ELR (cell line): ENCODE measurements at places on chromosomes 12 and 14.
A peak's percentile ranks its signal among the peaks of the same experiment; 100 is the strongest.

DNA sequence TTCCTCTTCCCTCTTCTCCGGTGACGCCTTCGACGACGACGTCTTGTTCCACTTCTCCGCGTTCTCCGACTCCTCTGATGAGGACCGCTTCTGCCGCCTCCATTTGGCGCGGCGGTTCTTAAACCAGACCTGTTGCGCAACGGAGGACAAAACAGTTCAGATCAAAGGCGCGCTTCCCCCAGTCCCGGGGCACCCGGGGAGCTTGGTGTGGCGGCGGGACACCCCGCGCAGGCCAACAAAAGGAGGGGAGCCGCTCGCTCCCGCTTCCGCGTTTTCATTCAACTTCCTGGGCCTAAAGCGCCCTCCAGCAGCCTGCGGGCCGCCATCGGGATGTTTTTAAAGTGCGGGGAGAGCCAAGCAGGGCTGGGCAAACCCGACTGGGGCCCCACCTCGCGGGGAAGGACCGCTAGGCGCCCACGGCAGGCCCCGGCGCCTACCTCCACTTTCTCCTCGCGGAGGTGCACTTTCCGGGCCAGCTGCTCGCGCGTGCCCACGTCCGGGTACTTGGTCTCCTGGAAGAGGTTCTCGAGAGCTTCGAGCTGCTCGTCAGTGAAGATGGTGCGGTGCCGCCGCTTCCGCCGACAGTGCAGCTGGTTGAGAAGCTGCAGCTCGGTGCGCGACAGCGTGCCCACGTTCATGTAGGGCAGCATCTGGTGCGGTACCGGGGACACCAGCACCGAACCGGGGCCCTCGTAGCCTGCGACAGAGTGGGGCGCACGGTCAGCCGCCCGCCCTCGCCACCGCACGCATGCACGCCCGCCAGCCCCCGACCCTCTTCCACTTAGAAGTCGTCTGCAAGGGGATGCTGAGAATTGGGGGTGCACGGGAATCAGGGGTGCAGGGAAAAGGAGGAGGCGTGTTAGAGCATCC, 1.2 kb downstream of the GSC start:
- no peak for DNase-seq

GRCh38 chr12:10717410-10717809, 5.7 kb downstream of the YBX3 start:
- peak; percentile 19 for DNase-seq

DNA sequence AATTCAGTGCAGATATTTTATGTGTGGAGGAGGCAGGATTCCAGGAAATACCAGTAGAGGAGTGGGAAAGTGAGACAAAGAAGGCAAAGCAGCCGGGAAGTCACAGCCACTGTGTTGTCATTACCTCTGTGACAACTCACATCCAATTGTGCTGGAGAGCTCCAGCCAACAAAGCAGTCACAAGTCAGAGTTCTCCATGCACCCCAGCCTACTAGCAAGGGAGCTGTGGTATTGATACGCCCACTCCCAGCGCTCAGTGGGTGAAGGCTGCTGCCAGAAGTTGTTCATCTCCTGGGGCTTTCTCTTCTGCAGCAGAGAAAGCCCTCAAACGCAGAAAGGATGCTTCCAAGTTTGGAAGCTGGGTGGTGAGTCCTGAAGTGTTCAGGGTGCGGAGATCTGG, 93.9 kb downstream of the DICER1 start:
- DNase-seq: no peak

DNA sequence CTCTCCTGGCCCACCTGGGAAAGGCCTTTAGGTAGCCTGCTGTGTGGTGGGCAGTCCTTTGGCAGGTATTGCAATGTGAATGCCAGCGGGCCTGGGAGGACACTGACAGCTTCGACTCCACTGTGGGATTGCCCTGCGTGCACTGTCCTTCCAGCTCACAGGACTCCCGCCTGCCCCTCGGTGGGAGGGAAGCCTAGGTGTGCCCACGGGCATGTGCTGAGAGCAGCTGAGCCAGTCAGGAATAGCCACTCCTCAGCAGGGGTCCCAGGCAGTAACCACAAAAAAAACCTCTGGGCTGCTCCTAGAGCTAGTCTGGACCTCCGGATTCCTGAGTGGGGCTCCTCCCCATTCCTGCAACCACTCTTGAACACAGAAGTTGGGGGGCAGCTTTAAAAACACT, 278.2 kb downstream of the FOXN3 start:
- DNase-seq: no peak

DNA sequence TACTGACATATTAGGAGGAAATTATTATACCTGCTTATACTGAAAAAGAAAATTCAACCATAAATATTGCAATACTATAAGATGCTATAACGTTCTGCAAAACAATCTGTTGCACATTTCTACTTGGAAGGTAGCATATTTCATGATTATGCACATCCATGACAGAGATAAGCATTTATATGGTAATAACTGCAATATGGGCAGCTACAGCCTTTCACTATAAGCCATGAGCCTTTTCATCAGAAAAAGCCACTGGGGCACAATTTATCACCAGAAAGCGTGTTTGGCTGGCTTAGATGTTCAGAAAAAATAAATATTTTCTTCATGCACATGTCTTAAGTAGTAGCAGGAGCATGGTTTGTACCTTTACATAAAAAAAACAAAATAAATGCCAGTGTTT, 340.7 kb downstream of the GALC start:
- no peak for DNase-seq

GRCh38 chr12:123363390-123363739, 1.3 kb downstream of the SBNO1 start:
- peak; percentile 40 for DNase-seq

GRCh38 chr14:78519863-78520262, 349.7 kb downstream of the NRXN3 start:
- DNase-seq: peak; percentile 18

- no peak for DNase-seq
Measured at GRCh38 chr12:123490089-123490488, 32.1 kb downstream of the SNRNP35 start.

- peak; percentile 99 for DNase-seq
Measured at GRCh38 chr12:6345319-6346091, 3.6 kb upstream of the TNFRSF1A start.

- DNase-seq: no peak
Measured at GRCh38 chr12:76946446-76946845, 67.6 kb upstream of the CSRP2 start.

GRCh38 chr12:131591714-131592709, 118.9 kb upstream of the SFSWAP start:
- no peak for DNase-seq

DNA sequence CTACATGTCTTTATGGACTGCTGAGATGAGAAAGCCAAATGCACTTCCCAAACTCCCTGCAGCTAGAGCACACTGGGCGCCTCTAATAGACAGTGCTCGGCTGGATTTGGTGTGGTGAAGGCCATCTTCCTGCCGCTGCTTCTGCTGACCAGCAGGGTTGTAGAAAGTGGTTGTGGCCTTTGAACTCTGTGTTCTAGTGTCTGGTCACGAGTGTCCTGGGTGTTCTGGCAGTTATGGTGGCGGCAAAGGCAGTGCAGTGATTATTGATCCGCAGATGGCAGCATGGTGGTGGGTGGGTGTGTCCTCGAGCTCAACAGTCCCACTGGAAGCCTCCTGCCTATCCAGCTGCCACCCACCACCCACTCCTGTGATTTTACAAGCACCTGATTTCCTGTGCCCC, 43.4 kb downstream of the SMIM41 start:
- DNase-seq: no peak

GRCh38 chr14:78240567-78240966, 70.4 kb downstream of the NRXN3 start:
- DNase-seq: no peak

GRCh38 chr14:74620923-74621322, 8.9 kb upstream of the LTBP2 start:
- no peak for DNase-seq

DNA sequence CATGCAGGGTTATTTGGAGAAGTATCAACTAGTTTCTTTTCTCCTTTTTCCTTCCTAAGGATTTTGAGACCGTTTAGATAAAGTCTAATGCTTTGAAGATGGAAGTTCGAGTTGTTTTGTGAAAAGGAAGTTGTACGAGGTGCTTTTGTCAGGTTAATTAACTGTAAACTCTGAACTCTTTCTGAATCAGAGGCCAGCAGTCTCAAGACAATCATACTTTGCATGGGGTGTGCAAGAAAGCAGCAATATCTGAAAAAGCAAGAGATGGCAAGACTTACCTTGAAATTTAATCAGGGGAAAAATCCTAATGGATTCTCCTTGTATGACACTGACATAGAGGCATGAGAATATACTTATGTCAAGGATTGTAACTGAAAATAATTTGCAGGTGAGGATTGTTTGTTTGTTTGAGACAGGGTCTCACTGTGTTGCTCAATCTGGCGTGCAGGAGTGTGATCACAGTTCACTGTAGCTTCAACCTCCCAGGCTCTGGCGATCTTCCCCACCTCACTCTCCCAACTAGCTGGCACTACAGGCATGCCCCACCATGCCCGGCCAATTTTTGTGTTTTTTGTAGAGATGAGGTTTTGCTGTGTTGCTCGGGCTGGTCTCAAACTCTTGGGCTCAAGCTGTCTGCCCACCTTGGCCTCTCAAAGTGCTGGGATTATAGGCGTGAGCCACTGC, 170.2 kb upstream of the HMGA2 start:
- no peak for DNase-seq

- peak; percentile 56 for DNase-seq
Measured at GRCh38 chr14:23030936-23031335, 3.8 kb downstream of the PSMB5 start.

- no peak for DNase-seq
Measured at GRCh38 chr12:2008677-2009076, 4.4 kb upstream of the DCP1B start.

- no peak for DNase-seq
Measured at GRCh38 chr14:25622763-25623162, 572.8 kb upstream of the STXBP6 start.

DNA sequence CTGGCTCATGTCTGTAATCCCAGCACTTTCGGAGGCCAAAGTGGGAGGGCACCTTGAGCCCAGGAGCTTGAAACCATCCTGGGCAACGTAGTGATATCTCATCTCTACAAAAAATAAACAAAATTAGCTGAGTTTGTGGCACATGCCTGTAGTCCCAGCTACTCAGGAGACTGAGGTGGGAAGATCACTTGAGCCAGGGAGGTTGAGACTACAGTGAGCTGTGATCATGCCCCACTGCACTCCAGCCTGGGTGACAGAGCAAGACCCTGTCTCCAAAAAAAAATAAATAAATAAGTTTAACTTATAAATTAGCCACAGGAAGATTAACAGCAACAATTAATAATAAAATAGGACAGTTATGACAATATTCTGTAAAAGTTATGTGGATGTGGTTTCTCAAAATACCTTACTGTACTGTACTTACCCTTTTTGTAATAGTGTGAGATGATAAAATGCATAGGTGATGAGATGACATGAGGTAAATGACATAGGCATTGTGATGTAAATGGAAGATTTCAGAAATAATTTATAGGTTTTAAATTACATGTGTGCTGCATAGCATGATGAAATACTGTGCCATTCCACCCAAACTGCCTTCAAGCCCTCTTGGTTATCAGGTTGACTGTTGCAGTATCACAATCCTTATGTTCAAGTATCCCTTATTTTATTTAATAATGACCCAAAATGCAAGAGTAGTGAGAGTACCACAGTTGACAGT, 22.0 kb downstream of the USP15 start:
- no peak for DNase-seq
